ENCODE measurements at places on chromosomes 16 and 17.

DNA sequence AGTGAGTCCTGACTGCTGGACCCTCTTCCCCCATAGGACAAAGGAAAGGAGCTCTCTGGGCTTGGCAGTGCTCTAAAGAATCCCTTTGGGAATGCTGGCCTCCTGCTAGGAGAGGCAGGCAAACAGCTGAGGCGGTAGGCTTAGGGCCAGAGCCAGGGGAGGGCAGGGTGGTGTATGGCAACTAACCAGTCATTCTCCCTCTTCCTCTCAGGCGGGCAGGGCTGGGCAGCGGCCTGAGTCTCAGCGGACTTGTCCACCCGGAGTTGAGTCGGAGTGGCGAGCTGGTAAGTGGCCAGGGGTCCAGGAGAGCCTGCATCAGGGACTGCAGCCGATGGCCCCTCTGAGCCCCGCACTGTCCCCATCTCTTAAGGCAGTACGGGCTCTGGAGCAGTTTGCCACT is 4.4 kb downstream of the ACADVL start:
- no peak for DNase-seq

- no peak for DNase-seq
Measured at GRCh38 chr16:46621934-46622676, 926 bp upstream of the SHCBP1 start.

DNA sequence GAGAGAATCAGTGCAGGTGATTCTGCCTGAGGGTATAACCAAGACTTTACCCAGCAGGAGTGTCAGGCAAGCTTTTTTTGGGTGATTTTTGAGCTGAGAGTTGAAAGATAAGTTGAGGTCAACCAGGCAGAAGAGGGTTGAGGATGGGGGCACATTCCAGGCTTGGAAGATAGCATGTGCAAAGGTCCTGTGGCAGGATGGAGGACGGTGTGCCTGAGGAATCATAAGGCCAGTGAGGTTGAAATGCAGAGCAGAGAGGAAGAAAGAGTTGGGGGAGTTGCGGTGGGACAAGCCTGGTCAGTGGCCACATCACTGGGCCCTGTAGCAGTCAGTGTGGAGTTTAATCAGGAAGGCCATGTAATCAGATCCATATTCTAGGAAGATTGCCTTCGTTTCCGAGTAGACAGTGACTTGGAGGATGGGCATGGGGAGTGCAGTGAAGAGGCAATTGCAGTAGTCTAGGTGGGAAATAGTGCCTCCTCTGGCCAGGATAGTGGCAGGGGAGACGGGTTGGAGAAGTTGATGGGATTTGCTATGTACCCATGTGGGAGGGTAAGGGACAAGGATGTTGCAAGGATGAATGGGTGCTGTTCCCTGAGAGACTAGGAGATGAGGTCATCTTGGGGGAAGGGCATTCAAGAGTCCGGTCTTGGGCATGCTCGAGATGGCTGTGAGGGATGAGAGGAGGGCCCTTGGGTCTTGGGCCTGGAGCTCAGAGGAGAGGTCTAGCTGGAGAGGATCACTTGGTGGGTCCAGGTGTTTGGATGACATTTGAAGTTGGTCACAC is 3.9 kb downstream of the PLEKHG4 start:
- DNase-seq = no peak

DNA sequence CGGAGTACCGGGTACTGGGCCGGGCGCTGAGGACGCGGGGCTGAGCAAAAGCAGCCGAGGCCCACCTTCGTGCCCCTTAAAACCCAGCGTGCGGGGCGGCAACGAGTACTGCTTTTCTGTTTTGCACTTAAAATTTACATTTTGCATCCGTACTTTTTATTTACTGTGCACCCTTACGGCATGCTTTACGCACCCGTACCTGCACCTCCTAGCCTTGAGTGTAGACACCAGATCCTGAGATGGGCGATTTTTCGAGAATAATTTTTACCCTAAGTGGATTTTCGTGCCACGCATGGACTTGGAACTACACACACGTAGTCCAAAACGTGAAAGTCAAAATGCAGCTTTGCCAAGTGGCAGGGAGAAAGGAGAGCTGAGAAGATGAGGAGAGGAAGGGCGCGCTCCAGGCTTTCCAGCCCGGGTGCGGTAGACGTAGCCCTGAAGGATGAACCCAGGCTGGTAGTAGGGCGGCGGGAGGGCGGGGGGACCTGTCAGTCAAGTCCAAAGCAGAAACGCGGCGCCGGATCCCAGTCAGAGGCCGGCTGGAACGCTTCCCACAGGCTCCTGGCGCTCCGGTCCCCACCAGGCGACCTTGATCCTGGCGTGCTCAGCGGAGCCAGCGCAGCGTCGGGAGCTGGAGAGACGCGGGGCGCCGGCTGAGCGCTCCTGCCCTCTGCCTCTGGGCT is 1.2 kb upstream of the CBLN1 start:
- no peak for DNase-seq

DNA sequence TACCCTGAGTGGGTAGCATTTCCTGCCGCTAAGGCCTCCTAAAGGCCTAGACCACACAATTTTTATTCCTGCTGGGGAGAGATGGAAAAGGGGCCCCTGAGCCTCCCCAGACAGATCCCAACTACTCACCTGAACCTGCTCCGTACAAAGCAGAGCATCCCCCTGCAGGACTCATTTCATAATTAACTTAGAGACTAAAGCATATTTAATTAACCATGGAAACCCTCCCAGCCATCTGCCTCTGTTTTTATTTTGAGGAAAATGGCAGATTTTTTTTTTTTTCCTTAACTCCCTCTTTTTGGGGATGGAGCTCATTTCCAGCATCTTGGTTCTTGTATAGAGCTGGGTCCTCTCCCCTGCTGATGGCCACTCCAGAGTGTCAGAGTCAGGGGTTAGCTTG is 96.5 kb upstream of the CRHR1 start:
- no peak for DNase-seq

- no peak for DNase-seq
Measured at GRCh38 chr16:84054271-84054670, 11.7 kb upstream of the SLC38A8 start.

DNA sequence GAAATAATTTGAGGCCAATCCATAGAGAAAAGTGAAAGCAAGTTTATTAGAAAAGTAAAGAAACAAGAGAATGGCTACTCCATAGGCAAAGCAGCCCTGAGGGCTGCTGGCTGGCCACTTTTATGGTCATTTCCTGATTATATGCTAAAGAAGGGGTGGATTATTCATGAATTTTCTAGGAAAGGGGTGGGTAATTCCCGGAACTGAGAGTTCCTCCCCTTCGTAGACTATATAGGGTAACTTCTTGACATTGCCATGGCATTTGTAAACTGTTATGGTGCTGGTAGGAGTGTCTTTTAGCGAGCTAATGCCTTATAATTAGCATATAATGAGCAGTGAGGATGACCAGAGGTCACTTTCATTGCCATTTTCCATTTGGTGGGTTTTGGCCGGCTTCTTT is 4.4 kb downstream of the DHRS7B start:
- DNase-seq = no peak

- DNase-seq = no peak
Measured at GRCh38 chr17:43316522-43317142, 82.2 kb upstream of the ARL4D start.

DNA sequence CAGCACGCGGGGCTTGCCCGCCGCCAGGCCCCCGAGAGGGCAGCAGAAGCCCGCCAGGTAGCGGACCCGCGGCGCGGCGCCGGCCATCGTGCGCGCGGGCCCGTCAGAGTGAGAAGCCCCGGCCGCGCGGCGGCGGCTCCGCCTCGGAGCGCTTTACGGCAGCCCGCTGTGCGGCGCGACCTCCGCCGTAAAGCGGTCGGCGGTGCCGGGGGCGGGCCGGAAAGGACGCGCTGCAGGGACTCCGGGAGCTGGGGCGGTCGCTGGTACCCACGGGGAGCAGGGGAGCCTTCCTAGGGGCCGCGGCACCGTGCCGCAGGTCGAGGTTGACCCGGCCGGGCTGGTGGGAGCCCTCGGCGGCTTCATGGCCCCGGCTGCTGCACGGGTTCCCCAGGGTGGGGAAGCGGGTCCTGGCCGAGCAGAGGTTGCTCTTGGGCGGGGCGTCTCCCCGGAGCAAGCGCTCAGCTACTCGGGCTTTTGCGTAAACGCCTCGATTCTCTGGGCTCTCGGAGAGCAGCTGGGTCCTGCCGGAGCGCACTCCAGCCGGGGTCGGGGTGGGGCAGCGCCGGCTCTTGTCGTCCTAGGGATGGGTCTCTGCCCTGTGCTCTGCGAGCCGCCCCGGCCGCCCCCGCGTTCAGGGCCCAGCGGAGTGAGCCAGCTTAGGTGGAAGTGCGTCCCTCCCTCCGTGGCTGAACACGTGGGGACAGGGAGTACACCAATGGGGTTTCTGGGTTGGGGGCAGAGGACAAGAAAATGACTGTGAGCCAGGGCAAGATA is at the start of gene FAAP100:
TSS of gene FAAP100 (minus strand) at position 110 of the 774 bp plus-strand sequence. CDS start at position 87, 23 bp downstream.
- peak; percentile 65 for DNase-seq

DNA sequence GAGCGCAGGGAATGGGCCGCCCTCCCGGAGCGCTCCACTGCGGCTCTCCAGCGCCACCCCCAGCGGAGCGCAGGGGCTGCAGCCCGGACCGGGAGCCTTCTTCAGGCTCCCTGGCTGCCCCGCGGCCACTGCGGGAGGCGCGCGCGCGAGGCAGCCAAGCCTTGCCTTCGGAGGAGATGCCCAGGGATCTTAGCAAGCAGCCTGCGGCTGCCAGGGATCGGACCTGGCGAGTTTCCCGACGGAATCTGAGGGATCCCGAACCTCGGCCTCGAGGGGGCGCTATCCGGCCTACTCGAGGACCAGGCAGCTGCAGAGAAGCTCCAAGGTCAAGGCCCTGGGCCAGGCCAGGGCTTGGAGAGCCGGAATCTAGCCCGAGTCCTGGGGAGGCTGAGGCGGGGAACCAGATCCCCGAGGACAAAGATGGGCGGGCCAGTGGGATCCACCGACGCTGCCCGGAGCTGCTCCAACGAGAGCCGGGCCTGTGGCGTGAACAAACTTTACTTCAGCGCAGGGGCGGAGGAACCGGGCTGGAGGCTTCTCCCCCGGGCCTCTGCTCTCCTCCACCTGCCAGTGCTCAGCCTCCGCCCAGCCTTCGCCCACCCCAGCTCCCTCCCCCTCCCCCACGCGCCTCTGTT is at the start of gene IRX6:
TSS of gene IRX6 (plus strand) at position 567 of the 635 bp plus-strand sequence. CDS start 889 bp downstream, outside the sequence.
- no peak for DNase-seq

- DNase-seq = no peak
Measured at GRCh38 chr16:88057656-88058055, 106.4 kb downstream of the BANP start.

DNA sequence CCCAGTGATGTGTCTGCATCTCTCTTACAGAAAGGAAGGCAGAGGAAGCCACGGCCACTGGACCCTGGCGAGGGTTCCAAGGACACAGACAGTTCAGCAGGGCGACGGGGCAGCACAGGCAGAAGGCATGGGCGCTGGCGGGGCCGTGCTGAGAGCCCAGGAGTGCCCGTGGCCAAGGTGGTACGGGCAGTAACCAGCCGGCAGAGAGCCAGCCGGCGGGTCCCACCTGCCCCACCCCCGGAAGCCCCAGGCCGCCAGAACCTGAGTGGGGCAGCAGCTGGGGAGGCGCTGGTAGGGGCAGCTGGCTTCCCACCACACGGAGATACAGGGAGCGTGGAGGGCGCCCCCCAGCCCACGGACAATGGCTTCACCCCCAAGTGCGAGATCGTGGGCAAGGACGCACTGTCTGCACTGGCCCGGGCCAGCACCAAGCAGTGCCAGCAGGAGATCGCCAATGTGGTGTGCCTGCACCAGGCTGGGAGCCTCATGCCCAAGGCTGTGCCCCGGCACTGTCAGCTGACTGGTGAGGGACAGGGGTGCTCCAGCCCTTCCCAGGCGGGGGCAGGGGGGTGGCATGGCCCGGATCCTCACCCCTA is 7.8 kb downstream of the XYLT2 start:
- DNase-seq = no peak

DNA sequence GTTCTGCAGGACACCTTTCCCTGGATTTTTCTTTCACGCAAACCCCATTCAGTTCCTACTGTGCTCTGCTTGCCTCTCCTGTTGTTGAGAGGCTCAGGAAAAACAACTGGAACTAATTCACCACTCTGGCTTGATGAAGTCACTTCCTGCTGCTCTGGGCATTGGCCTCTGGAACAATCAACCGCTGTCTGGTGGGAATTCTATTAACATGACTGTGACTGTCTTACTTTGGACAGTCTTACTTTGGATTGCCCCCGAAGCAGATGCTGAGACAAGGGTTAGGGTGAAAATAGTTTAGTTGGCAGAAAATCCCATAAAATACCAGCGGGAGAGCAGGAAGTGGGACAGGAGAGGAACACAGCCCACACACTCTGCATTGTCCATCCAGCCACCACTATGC is 90.0 kb upstream of the HSBP1 start:
- DNase-seq = no peak

DNA sequence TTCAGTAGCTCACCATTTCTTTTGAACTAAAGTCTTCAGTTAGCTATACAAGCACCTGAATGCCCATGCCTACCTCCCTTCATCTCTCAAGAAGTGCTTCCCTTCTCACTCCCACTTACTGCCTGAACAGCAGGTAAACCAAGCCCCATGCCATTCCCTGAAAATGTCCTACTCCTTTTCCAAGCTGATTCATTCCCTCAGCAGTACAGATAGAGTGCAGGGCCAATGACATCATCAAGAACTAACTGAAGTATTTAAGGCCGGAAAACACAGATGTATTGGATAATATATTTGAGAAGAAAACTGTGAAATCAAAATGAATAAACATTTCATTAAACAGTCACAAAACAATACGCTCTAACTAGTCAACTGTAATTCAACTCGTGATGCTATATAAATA is 478.8 kb upstream of the CDH11 start:
- DNase-seq = no peak

DNA sequence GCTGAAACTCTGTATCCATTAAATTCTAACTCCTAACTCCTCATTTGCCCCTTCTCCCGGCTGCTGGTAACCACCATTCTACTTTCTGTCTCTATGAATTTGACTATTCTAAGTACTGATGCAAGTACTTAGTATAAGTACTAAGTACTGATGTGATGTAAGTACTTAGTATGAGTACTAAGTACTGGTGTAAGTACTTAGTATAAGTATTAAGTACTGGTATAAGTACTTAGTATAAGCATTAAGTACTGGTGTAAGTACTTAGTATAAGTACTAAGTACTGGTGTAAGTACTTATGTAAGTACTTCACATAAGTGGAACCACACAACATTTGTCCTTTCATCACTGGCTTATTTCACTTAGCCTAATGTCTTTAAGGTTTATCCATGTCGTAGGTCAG is 32.3 kb upstream of the PRKCA start:
- no peak for DNase-seq

GRCh38 chr17:68533887-68534694 is 21.9 kb downstream of the PRKAR1A start:
- no peak for DNase-seq

GRCh38 chr16:272633-273546 is 2.9 kb downstream of the RGS11 start:
- DNase-seq = no peak

- no peak for DNase-seq
Measured at GRCh38 chr17:14775731-14776492, 475.0 kb downstream of the HS3ST3B1 start.

- no peak for DNase-seq
Measured at GRCh38 chr17:81147701-81148100, 17.6 kb upstream of the PVALEF start.

All from stimulated activated CD4-positive, alpha-beta T cell treated with anti-CD3 and anti-CD28 coated beads, Interleukin-12 subunit alpha, Interleukin-12 subunit beta, amount 100 ng/mL, for 48 hours (primary cell).